Sigmoid colon (tissue), 7 donors: ENCODE measurements at places on chromosomes 6 and 20. TPM values are rescaled to one million over a fixed set of nuclear protein-coding genes. Genes with fewer than 3 reads are reported as not detected.

DNA sequence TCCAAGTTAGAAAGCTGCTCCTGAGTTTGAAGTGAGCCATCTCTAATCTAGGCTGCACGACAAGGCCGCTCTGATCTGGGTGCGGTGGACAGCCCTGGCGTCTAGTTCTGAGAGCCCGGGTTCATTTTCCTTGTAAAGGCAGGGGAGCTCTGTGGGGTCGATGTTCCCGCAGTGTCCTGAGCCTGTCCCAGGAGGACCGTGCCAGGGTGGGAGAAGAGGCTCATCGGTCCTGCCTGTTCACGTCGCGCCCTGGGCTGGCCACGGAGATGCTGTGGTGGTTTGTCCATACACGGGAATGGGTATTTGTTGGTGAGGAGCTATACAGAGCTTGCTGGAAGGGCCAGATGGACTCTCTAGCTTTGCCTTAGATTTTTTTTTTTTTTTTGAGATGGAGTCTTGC is 27.0 kb downstream of the PSMG4 start:
- no peak overlapping the region for H3K4me3 ChIP-seq
- H3K27me3 ChIP-seq = no peaks in the 10 kb centered on the region
- no peak overlapping the region for H3K27ac ChIP-seq
- peaks cover 44% of the 10 kb centered on the region for H3K4me1 ChIP-seq
- peak; percentile 48 for DNase-seq
- H3K36me3 ChIP-seq = no peaks in the 10 kb centered on the region

DNA sequence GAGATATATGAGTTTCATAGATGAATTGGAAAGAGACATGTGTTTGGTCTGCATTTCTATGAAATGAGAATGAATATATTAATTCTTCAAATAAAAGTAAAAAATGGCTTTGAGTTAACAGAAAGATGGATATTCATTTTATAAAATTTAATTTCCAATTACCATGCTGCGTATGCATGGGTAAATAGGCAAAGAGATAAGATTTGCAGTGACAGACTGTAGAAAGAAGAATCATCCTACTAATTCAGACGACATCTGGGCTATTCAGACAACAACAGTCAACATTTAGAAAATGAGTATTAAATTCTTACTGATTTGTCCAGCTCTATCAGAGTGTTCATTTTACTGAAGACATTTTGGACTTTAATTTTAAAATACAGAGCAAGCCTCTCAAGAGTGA is 602.2 kb upstream of the NRSN1 start:
- no peaks in the 10 kb centered on the region for H3K4me1 ChIP-seq
- no peak overlapping the region for H3K27ac ChIP-seq
- H3K4me3 ChIP-seq = no peak overlapping the region
- DNase-seq = no peak
- H3K27me3 ChIP-seq = no peaks in the 10 kb centered on the region
- no peaks in the 10 kb centered on the region for H3K36me3 ChIP-seq

- H3K27ac ChIP-seq = peak overlapping the region; percentile 77
- H3K36me3 ChIP-seq = no peaks in the 10 kb centered on the region
- DNase-seq = peak; percentile 90
- peaks cover 7% of the 10 kb centered on the region for H3K27me3 ChIP-seq
These were observed 946 bp downstream of the BEND3 start for GRCh38 chr6:107114213-107114925.

ZBTB22 gene
- total RNA-seq = 13.2 TPM

DNA sequence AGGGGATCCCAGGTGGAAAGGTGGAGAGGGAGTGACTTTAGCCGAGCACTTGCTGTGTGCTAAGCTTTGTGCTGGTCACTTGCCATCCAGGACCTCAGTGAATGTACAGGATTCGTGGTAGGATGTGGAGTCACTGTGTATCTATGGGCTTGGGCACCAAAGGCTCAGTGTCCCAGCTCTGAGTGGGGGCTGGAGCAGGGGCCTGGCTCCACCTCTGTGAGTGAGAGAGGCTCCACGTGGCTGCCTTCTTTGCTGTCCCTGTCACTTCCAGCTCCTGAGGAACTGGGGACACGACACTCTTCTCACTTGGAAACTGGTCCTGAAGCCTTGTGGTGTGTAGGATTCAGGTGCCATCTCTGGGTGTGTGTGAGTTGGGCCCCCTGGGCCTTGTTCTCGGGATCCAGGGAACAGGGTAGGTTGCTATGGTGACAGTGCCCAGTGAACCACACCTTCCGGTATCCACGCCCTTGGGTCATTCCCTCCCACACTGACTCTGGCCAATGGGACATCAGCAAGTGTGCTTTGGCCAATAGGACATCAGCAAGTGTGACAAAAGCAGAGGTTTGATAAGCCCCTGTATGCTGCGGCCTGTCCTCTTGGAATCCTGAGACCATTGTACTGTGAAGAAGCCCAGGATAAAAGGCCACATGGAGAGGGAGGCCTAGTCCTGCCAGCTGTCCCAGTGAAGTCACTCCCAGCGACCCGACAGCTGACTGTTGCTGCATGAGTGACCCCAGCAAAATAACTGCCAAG is 87.7 kb downstream of the CDH22 start:
- H3K4me1 ChIP-seq = no peaks in the 10 kb centered on the region
- no peak overlapping the region for H3K4me3 ChIP-seq
- DNase-seq = no peak
- H3K27ac ChIP-seq = no peak overlapping the region

- no peak for DNase-seq
- H3K27me3 ChIP-seq = no peaks in the 10 kb centered on the region
- no peak overlapping the region for H3K27ac ChIP-seq
- no peak overlapping the region for H3K4me3 ChIP-seq
- H3K4me1 ChIP-seq = no peaks in the 10 kb centered on the region
These were observed 40.0 kb upstream of the ADGRF5 start for GRCh38 chr6:46961711-46962110.

- no peak overlapping the region for H3K4me3 ChIP-seq
- no peaks in the 10 kb centered on the region for H3K4me1 ChIP-seq
- no peak overlapping the region for H3K27ac ChIP-seq
- DNase-seq = no peak
These were observed 537.4 kb downstream of the PTPRT start for GRCh38 chr20:42652266-42652665.

NEDD9 gene
- 18.6 TPM for total RNA-seq

- peaks cover 5% of the 10 kb centered on the region for H3K4me1 ChIP-seq
- no peaks in the 10 kb centered on the region for H3K27me3 ChIP-seq
- H3K27ac ChIP-seq = no peak overlapping the region
- no peak overlapping the region for H3K4me3 ChIP-seq
- no peaks in the 10 kb centered on the region for H3K36me3 ChIP-seq
These were observed 108.2 kb upstream of the GMDS start for GRCh38 chr6:2353412-2354137.

- H3K36me3 ChIP-seq = no peaks in the 10 kb centered on the region
- H3K4me3 ChIP-seq = no peak overlapping the region
- H3K27me3 ChIP-seq = no peaks in the 10 kb centered on the region
- no peak for DNase-seq
- no peaks in the 10 kb centered on the region for H3K4me1 ChIP-seq
- no peak overlapping the region for H3K27ac ChIP-seq
These were observed 8.5 kb downstream of the SLC2A10 start for GRCh38 chr20:46717818-46718541.

DNA sequence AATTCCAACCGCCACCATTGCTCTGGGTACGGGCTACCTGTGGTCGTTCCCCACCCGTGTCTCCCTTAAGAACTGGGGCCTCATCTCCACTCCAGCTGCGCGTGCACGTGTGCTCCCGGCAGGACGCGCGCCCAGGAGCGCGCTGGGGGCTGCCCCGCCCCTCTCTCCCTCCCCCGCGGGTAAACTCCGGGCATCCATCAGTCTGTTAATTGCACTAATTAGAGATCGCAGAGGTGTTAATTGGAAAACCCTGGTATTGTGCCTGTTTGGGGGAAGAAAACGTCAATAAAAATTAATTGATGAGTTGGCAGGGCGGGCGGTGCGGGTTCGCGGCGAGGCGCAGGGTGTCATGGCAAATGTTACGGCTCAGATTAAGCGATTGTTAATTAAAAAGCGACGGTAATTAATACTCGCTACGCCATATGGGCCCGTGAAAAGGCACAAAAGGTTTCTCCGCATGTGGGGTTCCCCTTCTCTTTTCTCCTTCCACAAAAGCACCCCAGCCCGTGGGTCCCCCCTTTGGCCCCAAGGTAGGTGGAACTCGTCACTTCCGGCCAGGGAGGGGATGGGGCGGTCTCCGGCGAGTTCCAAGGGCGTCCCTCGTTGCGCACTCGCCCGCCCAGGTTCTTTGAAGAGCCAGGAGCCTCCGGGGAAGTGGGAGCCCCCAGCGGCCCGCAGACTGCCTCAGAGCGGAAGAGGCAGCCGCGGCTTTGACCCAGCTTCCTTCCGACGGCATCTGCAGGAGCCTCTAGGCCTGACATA is 14.4 kb downstream of the FOXP4 start:
- DNase-seq = peak; percentile 84
- peak overlapping the region; percentile 51 for H3K4me3 ChIP-seq
- peaks cover under 1% of the 10 kb centered on the region for H3K36me3 ChIP-seq
- H3K27me3 ChIP-seq = no peaks in the 10 kb centered on the region
- peak overlapping the region; percentile 66 for H3K27ac ChIP-seq
- H3K4me1 ChIP-seq = peaks cover 5% of the 10 kb centered on the region

DNA sequence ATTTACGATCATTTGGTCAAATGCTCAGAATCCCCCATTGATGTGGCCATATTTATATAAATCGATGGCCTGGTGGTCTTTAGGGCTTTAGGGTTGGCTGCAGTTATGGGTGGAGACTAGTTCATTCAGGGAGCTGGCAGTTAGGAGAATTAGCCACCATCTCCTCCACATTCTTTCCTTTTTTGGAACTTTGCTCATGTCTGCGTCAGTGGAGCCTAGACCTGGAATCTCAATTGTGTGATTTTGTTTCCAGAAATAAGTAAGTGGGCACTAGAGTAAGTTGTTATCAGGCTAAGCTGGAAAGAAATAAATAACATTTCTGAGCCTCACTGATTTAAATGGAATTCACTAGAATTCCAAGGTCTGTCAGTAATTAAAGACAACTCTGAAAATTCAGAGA is 29.0 kb upstream of the ELOVL5 start:
- DNase-seq = no peak
- no peaks in the 10 kb centered on the region for H3K4me1 ChIP-seq
- H3K4me3 ChIP-seq = no peak overlapping the region
- no peak overlapping the region for H3K27ac ChIP-seq

DNA sequence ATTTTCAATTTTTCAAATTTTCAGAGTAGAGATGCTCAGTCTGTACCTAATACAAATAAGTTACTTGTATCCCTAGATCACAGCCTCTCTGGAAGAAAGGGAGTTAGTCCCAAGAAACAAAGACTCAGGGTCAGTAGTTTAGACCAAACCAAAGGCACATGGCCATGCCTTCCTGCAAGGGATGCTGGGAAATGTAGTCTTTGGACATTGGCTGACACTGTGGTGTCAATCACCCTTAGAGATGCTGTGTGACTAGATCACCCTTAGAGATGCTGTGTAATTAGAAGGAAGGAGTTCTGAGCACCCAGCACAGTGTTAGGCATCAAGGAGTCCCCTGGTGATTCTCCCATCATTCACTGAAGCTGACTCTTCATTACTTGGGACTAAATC is 202.1 kb downstream of the NFATC2 start:
- H3K27me3 ChIP-seq = no peaks in the 10 kb centered on the region
- no peaks in the 10 kb centered on the region for H3K4me1 ChIP-seq
- no peak overlapping the region for H3K4me3 ChIP-seq
- DNase-seq = no peak
- no peaks in the 10 kb centered on the region for H3K36me3 ChIP-seq

IYD gene
- total RNA-seq = not detected

DNA sequence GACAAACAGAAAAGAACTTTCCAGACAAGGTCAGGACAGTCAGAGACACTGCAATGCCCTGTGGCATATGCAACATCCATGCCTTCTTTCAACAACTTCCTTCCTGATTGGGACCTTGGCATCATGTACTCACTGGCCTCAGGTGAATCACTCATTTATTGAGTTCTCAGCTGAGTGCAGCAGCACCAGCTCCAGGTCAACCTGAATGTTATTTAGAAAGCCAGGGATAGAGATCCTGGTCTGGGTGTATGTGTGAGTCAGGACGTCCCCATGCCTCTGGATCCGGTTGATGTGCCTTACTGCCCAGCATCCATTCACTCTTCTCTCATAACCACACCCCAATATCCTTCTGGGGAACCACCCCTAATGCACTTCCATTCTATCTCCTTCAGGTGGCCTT is 54.4 kb downstream of the SNRNP48 start:
- no peaks in the 10 kb centered on the region for H3K4me1 ChIP-seq
- H3K4me3 ChIP-seq = no peak overlapping the region
- H3K27ac ChIP-seq = no peak overlapping the region
- no peaks in the 10 kb centered on the region for H3K36me3 ChIP-seq
- no peak for DNase-seq
- H3K27me3 ChIP-seq = no peaks in the 10 kb centered on the region

DNA sequence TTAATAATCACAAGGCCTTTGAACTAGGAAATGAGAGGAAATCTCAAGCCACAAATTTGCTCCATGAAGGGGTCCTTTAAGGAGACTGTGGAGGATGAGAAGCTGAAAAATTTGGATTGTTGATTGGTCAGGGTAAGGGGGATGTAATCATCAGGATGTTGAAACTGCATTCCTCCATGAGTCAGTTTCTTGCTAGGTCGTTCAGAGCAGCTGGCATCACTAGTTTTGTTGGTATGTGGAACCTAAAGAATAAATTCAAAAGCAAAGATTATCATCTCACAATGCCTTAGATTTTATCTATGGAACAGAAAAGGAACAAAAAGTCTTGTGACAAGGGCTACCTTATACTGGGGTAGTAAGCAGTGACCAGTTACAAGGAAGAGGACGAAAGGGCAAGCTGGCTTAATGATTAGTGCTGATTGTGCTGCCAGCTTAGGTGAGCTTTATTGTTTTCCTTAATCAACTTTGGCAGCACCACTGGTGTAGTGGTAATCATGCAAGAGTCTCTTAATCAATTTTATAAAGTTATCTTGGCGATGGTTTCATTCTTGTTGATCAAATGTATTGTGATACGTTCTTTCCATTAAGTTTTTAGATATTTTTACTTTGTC is 36.6 kb downstream of the CRISP2 start:
- DNase-seq = no peak
- H3K27me3 ChIP-seq = no peaks in the 10 kb centered on the region
- H3K27ac ChIP-seq = no peak overlapping the region
- no peak overlapping the region for H3K4me3 ChIP-seq
- no peaks in the 10 kb centered on the region for H3K4me1 ChIP-seq

GRCh38 chr6:163501439-163501838 is 86.9 kb downstream of the QKI start:
- no peaks in the 10 kb centered on the region for H3K27me3 ChIP-seq
- H3K4me1 ChIP-seq = peaks cover 18% of the 10 kb centered on the region
- no peak overlapping the region for H3K27ac ChIP-seq
- no peak for DNase-seq

GRCh38 chr6:98636941-98637340 is 197.4 kb upstream of the POU3F2 start:
- H3K4me1 ChIP-seq = no peaks in the 10 kb centered on the region
- no peak for DNase-seq
- H3K27me3 ChIP-seq = no peaks in the 10 kb centered on the region
- H3K36me3 ChIP-seq = no peaks in the 10 kb centered on the region

GRCh38 chr20:34891166-34892062 is 15.0 kb downstream of the ACSS2 start:
- no peaks in the 10 kb centered on the region for H3K36me3 ChIP-seq
- H3K4me1 ChIP-seq = peaks cover 11% of the 10 kb centered on the region
- no peaks in the 10 kb centered on the region for H3K27me3 ChIP-seq
- no peak for DNase-seq

GRCh38 chr6:36267731-36268477 is 2.0 kb upstream of the PNPLA1 start:
- no peak overlapping the region for H3K4me3 ChIP-seq
- DNase-seq = no peak
- no peaks in the 10 kb centered on the region for H3K4me1 ChIP-seq
- peaks cover 18% of the 10 kb centered on the region for H3K27me3 ChIP-seq
- no peak overlapping the region for H3K27ac ChIP-seq
